ENCODE measurements at places on chromosomes 2 and 18.
A peak's percentile ranks its signal among the peaks of the same experiment; 100 is the strongest.

GRCh38 chr2:201267278-201268030, 7.1 kb downstream of the CASP8 start:
- DNase-seq, result no peak

GRCh38 chr2:29017716-29018435, 36.8 kb downstream of the TOGARAM2 start:
- no peak for DNase-seq

- no peak for DNase-seq
Observed at GRCh38 chr2:147236601-147237000, 608.2 kb upstream of the ACVR2A start.

GRCh38 chr2:198950803-198951202, 506.9 kb downstream of the SATB2 start:
- no peak for DNase-seq

DNA sequence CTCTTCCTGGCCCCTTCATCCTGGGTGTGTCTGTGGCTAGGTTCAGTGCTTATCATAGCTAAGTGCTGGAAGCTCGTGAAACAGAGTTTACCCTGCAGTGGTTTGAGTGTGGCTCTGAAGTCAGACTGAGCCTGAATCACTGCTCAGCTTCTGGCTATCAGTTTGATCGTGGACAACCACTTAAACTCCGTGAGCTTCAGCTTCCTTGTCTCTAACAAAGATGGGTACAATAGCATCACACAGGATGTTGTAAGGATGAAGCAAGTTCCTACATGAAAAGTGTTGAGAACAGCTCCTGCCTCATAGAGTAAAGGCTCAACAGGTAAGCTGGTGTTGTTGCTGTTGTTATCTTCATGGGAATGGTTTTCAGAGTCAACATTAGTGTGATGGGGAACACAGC, 210.3 kb downstream of the CLIP4 start:
- no peak for DNase-seq

DNA sequence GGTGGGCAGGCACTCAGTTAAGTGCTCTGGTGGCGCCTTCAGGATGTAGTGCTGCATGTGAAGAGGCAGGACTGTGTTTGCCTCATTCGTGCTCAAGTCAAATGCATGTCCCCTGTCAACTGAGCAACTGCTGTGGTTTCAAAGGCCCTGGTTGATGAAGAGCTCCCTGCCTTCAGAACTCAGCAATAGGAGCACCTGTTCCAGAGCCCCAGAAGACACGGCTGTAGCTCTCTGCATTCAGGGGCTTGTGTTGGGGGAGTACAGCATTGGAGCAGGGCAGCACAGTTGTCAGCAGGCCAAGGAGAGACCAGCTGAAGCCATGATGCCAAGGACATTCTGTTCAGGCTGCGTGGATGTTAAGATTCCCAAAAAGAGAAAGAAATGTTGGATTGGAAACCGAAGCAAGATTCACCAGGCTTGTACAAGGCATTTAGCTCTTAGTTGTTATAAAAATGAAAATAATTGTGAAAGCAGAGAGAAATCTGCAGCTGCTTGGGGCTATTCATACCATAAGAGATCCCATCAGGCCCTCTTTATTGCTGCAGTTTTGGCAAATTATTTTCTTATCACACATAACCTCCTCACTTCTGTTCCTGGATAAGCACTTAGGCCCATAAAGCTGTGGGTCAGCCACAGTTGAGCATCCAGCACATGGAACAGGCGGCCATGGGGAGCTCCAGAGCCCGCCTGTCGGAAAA, 252.4 kb upstream of the ZNF521 start:
- DNase-seq, result no peak

DNA sequence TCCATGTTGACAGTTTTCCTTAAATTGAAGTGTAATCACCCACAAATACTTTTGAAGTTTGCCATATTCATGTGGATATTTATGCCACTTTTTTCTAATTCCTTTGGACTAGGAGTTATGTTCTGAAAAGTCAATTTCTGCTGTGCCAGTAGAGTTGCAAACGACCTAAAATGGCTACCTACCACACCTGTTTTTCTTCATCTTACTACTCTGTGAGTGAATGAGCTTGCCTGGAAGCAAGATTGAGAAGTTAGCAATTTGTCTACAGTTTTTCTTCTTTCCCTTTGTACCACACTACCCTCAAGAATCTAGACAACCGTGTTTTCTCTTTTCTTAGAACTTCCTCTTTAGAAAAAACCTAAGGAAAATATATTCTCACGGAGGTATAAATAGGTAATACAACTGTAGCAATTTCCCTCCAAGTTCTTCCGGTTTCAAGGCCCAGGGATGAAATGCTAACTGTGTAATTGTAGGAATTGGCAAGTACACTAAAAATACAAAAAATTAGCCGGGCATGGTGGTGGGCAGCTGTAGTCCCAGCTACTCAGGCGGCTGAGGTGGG, 7.3 kb upstream of the SLC39A10 start:
- DNase-seq, result no peak

DNA sequence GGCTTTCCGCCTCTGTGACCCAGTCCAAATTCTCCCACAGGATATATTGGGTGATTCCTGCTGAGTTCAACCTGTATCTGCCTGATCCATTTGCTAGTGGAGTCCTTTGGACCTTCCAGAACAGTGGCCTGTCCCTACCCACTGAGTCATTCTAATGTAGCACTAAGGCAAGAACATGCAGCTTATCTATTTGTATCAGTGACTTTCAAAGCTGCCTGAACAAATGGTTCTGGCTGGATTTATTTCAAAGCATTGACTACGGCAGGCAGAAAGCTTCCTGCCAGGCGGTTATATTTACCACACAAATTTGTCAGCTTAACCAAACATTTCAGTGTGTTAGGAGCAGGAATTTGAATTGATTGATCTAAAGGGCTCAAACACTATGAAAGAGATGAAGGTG, 613.4 kb downstream of the DCC start:
- no peak for DNase-seq

DNA sequence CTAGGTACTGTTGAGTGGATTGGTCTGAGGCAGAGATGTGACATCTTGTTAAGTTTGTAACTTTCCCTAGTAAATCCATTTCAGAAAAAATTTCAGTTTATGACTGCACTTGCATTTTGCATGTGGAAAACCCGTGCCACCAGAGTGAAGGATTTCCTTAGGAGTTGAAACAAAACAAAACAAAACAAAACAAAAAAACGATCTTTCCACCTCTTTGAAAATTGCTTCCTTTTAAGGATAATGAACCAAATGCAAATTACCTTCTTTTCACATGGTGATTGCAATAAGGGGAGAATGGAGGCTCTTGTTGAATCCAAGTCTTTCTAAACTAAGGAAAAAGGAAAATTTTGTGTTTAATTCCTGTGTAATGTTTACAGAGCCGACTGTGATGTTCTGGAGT, 43.2 kb downstream of the PHLPP1 start:
- no peak for DNase-seq

GRCh38 chr2:180539541-180539940, 440.9 kb upstream of the UBE2E3 start:
- no peak for DNase-seq

DNA sequence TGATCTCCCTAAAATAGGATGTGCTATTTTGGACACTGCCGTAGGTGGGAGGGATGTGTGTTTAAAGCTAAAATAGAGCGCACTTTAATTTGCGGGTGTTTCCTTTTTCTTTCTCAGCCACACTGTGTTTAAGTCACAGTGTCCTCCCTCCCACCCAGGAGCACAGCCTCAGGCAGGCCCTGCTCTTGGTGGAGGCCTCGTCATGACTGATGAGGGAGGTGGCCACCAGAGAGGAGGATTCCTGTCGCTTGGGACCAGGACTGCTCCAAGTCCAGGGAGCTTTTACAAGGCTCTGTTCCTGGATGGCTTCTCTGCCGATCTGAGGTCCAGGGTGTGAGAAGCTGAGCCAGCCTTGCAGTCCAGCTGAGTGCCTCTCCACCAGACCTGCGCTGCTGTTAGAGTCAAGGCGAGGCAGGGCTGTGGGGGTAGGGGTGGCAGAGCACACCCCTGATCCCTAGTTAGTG, 33.5 kb downstream of the INPP4A start:
- no peak for DNase-seq

- DNase-seq, result no peak
Observed at GRCh38 chr2:40400336-40400953, 51.4 kb downstream of the SLC8A1 start.

DNA sequence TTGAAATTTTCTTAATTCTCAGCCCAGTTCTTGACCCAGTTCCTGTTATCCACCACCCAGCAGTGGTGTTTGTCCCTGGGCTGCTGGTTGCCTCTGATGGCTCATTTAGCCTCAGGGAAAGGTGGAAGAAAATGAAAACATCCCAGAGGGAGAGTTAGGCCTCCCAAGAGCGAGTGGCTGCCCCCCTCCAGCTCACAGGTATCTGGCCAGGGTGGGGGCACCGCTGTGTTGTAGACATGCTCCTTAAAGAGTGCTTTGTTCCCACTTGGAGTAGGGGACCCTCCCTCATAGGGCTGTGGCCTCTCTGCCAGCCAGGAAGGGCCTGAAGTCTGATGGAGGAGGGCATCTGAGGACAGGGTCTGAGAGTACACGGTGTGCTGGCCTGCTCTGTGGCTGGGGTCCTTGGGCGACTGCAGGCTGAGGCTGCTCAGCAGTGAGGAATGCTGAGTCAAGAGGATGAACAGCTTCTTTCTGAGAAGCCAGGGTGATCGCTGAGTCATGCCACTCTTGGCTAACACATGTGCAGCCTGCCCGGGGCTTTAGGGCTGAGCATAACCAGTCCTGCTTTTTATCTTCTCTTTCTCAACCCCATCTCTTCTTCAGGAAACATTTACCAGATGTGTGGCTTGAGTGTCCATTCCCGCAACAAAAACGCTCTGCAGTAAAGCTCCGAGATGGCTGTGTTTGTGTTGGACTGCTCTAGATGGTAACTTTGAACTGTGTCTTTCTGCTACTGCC, 72.3 kb downstream of the IL1R2 start:
- DNase-seq, result peak; percentile 62

- DNase-seq, result no peak
Observed at GRCh38 chr2:193806088-193806774, 1611.5 kb upstream of the TMEFF2 start.

DNA sequence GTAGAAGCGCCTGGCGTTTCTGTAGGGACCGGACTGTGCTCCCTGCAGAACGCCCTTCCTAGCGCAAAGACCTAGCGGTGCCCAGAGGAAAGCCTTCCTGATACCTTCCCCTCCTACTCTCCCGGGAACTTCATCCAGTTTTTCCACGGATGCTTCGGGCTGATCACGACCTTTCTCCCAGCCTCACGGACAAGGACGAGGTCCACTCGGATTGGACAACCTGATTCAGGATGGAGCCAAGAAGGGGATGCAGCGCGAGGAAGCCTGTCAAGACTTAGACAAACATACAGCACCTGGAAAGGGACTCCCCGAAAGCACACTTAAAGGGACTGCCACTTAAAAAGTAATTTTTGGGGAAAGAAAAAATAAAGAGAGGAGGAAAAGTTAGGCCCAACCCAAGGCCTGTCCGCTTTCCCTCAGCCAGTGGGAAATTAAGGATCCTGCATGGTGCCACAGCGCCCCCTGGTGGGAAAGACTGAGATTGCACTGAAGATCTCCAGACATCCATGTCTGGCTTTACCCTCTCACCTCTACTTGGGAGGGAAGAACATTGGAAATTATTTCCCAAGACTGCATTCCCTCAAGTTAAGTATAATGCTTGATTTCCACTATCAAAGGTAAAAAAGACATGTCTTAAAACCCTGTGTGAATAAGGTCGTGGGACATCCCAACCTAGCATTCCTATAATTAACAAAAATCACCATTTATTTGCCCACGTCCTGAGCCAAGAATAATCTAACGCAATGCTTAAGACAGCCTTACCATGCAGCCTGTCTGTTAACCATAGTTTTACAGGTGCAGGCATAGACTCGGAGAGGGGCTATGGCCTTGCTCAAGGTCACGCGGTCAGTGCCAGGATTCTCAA, 13.4 kb upstream of the COPS8 start:
- peak; percentile 83 for DNase-seq

DNA sequence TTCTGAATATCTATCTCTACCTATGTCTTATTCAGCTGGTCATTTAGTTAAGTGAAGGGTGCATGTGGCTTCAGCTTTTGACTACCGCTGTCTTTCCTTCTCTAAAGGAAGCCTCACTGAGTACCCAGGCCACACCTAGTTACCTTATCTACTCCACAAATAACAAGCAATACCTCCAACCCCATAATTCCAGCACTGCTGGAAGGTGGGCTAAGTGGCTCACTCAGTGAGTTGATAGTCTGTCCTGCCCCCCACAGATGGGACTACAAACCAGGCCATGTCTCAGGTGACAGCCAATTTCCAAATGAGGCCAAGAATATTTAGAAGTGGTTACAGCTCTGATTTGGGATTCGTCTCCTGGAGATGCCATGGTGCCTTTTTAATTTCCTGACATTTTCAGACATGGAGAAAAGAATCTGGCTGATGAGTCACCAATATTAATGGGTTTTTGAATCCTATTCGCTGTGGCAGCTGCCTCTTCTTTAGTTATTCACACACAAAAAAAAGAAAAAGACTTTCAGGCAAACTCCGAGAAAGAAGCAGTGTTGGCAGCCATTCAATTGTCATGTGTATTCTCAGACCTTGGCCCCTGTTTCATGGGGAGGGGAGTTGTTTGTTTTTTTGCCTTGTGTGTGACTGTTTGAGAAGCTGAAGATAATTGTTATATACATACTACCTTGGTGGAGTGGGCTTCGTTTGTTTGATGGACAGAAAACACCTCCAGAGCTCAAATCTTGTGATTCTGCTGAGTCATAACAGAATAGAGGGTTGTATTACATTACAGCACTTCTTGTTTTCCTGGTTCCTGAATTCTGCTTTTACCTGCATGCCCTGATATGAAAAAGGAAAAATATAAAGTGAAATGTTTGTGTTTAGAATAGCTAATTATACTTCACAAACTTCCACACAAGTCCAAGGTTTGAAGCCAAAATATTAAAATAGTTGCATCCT, 64.2 kb downstream of the SCG2 start:
- DNase-seq, result no peak

DNA sequence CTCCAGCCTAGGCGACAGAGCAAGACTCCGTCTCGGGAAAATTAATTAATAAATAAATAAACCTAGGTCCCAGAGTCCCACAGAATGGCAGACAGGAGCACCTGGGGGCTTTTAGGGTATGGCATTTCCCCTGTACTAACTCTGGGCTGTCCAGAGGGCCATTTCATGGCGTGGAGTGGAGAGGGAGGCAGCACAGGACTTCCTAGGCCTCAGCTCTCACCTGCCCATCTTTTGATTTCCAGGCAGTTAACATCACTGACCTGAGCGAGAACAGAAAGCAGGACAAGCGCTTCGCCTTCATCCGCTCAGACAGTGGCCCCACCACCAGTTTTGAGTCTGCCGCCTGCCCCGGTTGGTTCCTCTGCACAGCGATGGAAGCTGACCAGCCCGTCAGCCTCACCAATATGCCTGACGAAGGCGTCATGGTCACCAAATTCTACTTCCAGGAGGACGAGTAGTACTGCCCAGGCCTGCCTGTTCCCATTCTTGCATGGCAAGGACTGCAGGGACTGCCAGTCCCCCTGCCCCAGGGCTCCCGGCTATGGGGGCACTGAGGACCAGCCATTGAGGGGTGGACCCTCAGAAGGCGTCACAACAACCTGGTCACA, 5.1 kb downstream of the IL1RN start:
- DNase-seq, result no peak

Data from left colon (tissue), 2 donors.